ENCODE measurements at places on chromosomes 13 and 19. TPM values are rescaled to one million over a fixed set of nuclear protein-coding genes. Genes with fewer than 3 reads are reported as not detected.

DNA sequence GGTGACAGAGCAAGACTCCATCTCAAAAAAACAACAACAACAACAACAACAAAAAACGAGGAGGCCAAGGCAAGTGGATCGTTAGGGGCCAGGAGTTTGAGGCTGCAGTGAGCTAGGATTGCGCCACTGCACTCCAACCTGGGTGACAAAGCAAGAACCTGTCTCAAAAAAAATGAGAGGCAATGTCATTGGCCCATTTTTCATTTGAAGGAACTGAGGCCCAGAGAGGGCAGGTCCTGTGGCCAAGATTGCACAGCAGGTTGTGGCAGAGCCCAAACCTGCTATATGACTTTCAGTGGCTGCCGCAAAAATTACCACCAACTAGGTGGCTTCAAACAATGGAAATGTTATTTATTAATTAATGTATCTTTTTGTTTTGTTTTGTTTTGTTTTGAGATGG lies 5.5 kb downstream of the PIK3R2 start:
- H3K27ac ChIP-seq = peak overlapping the region; percentile 76
- DNase-seq = no peak
- H3K36me3 ChIP-seq = peaks cover 16% of the 10 kb centered on the region
- H3K27me3 ChIP-seq = no peaks in the 10 kb centered on the region

GRCh38 chr19:4966591-4966990 lies 2.3 kb upstream of the KDM4B start:
- no peaks in the 10 kb centered on the region for H3K27me3 ChIP-seq
- H3K27ac ChIP-seq = no peak overlapping the region
- no peaks in the 10 kb centered on the region for H3K36me3 ChIP-seq
- DNase-seq = no peak
- peaks cover 27% of the 10 kb centered on the region for H3K4me1 ChIP-seq
- no peak overlapping the region for H3K4me3 ChIP-seq

GRCh38 chr13:50126993-50127725 lies 111.9 kb downstream of the KCNRG start:
- H3K27ac ChIP-seq = peak overlapping the region; percentile 95
- H3K4me3 ChIP-seq = peak overlapping the region; percentile 99
- DNase-seq = no peak
- peaks cover 68% of the 10 kb centered on the region for H3K4me1 ChIP-seq
- H3K36me3 ChIP-seq = no peaks in the 10 kb centered on the region

- H3K4me3 ChIP-seq = no peak overlapping the region
- peaks cover 34% of the 10 kb centered on the region for H3K36me3 ChIP-seq
- DNase-seq = no peak
- H3K4me1 ChIP-seq = peaks cover 29% of the 10 kb centered on the region
- H3K27me3 ChIP-seq = no peaks in the 10 kb centered on the region
Observed at GRCh38 chr19:38733493-38734175, 10.6 kb downstream of the CAPN12 start.

- H3K4me1 ChIP-seq = no peaks in the 10 kb centered on the region
- H3K4me3 ChIP-seq = no peak overlapping the region
- no peak for DNase-seq
Observed at GRCh38 chr13:91203430-91203829, 144.1 kb upstream of the MIR17HG start.

DNA sequence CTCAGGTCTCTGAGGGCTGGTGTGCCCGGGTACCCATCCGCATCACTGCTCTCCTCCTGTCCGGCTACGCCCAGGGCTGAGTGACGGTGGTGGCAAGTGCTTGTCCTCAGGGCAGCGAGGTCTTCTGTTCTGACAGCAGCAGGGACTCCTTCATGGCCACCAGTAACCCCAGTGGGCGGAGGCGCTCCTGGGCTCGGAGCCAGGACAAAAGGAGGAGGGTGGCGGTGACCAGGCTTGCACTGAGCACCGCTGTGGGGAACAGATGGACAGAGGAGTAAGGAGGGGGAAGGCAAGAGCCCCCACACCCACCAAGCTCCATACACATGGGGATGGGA lies 5.8 kb downstream of the CD320 start:
- H3K27me3 ChIP-seq = no peaks in the 10 kb centered on the region
- peaks cover 4% of the 10 kb centered on the region for H3K36me3 ChIP-seq
- no peak for DNase-seq
- H3K4me3 ChIP-seq = no peak overlapping the region
- peaks cover 21% of the 10 kb centered on the region for H3K4me1 ChIP-seq
- H3K27ac ChIP-seq = no peak overlapping the region

DNA sequence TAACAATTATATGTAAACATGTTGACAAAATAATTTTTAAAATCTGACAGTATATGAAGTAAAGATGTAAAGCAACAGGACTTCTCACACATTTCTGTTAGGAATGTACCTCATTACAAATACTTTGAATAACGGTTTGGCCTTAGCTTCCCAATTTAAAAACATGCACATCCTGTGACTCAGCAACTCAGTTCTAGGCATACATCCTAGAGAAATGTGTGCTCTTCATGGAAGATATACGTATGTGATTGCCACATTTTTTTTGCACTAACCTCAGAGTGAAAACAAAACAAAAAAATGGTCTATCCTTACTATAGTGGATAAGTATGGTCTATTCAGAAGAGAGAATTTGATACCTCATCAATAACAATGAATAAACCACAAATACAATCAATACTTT lies 314.6 kb downstream of the LIG4 start:
- H3K27me3 ChIP-seq = no peaks in the 10 kb centered on the region
- H3K4me3 ChIP-seq = no peak overlapping the region
- H3K27ac ChIP-seq = no peak overlapping the region
- H3K36me3 ChIP-seq = no peaks in the 10 kb centered on the region
- DNase-seq = no peak

DNA sequence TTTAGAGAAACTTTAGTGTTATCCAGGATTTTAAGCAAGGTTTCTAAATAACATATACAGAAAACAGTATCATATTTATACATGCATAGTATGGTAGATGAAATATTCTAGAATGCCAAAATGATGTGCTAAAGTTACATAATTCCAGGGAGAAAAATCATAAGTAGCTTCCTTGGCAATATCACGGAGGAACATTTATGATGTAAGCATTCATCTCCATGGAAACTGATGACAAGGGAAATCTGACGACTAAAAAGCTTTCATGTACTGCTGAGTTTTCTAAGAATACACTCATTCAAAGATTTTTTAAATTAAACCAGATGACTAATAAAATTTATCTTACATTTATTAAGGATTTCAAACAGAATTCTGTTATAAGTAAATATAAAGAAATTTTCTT lies 4.7 kb downstream of the TEX30 start:
- H3K27me3 ChIP-seq = no peaks in the 10 kb centered on the region
- no peak for DNase-seq
- peaks cover 10% of the 10 kb centered on the region for H3K4me1 ChIP-seq
- no peak overlapping the region for H3K4me3 ChIP-seq
- H3K36me3 ChIP-seq = peaks cover 13% of the 10 kb centered on the region

DNA sequence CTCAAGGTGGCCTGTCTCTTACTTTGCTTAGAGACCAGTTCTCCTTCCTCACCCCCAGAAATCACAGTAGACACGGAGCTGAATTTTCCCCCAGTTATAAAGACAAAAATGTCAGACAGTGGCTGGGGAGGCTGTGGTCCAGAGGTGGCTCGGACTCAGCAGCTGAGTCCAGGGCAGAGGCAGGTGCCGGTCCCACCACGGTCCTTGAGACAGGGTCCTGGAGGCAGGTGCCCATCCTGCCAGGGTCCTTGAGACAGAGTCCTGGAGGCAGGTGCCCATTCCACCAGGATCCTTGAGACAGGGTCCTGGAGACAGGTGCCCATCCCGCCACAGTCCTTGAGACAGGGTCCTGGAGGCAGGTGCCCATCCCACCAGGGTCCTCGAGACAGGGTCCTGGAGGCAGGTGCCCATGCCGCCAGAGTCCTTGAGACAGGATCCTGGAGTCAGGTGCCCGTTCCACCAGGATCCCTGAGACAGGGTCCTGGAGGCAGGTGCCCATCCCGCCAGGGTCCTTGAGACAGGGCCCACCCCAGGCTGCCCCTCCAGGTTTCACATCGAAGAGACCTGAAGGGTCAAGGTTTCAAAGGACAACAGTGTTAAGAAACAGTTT lies 23.1 kb downstream of the PEPD start:
- no peaks in the 10 kb centered on the region for H3K27me3 ChIP-seq
- H3K4me1 ChIP-seq = no peaks in the 10 kb centered on the region
- H3K4me3 ChIP-seq = no peak overlapping the region
- DNase-seq = no peak

- peaks cover 26% of the 10 kb centered on the region for H3K4me1 ChIP-seq
- no peak overlapping the region for H3K4me3 ChIP-seq
- no peaks in the 10 kb centered on the region for H3K27me3 ChIP-seq
- no peak overlapping the region for H3K27ac ChIP-seq
- H3K36me3 ChIP-seq = peaks cover 3% of the 10 kb centered on the region
Observed at GRCh38 chr19:5052515-5052914, 83.6 kb downstream of the KDM4B start.

GRCh38 chr19:7852851-7853769 lies 21.1 kb downstream of the PRR36 start:
- no peak overlapping the region for H3K27ac ChIP-seq
- no peak overlapping the region for H3K4me3 ChIP-seq
- H3K36me3 ChIP-seq = peaks cover 25% of the 10 kb centered on the region
- no peaks in the 10 kb centered on the region for H3K27me3 ChIP-seq
- H3K4me1 ChIP-seq = peaks cover 9% of the 10 kb centered on the region

GRCh38 chr19:10603873-10604459 lies 16.9 kb upstream of the AP1M2 start:
- H3K4me1 ChIP-seq = peaks cover 20% of the 10 kb centered on the region
- H3K36me3 ChIP-seq = no peaks in the 10 kb centered on the region
- peak overlapping the region; percentile 85 for H3K27ac ChIP-seq
- DNase-seq = no peak

GRCh38 chr13:44146138-44146537 lies 227.5 kb upstream of the SERP2 start:
- no peaks in the 10 kb centered on the region for H3K36me3 ChIP-seq
- H3K4me3 ChIP-seq = no peak overlapping the region
- peak; percentile 29 for DNase-seq
- H3K4me1 ChIP-seq = peaks cover 15% of the 10 kb centered on the region

DNA sequence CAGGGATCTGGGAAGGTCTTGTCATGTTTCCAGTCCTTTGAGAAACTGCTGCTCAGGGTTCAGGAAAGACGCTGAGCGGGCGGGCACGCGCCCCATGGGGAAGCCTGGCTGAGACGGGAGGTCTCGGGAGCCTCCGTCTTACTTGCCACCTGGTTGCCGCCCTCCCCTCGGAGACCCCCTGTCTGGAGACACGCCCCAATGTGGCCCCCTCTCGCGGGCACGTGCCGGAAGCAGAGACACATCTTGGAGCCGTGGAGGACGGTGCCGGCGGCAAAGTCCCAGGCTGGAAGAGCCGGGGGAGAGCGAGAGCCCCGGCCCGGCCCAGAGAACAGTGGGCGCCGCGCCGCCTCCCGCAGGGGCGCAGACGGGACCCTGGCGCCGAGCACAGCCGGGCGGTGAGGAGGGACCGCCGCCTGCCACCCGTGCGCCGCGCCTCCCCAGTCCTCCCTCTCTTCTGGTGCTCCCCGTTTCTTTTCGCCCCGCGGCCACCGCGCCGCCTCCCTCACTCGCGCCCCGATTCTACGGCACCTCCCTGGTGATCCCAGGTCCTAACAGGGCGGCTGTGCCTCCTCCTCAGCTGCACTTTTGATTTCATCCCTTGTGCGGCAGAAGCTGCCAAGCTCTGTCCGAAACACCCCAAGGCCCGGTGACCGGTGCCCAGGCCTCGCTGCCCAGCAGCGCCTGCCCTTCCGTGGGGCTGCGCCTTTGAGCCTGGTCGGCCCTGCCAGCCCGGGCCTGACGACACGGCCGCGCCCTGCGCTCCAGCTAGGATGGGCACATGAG lies 15.5 kb downstream of the GJB2 start:
- DNase-seq = no peak
- H3K27ac ChIP-seq = no peak overlapping the region
- no peaks in the 10 kb centered on the region for H3K36me3 ChIP-seq
- peak overlapping the region; percentile 24 for H3K4me3 ChIP-seq
- peaks cover 9% of the 10 kb centered on the region for H3K27me3 ChIP-seq

- H3K27me3 ChIP-seq = no peaks in the 10 kb centered on the region
- no peak overlapping the region for H3K27ac ChIP-seq
- H3K36me3 ChIP-seq = no peaks in the 10 kb centered on the region
- no peak overlapping the region for H3K4me3 ChIP-seq
- no peak for DNase-seq
Observed at GRCh38 chr13:40105231-40105630, 449.8 kb downstream of the COG6 start.

DNA sequence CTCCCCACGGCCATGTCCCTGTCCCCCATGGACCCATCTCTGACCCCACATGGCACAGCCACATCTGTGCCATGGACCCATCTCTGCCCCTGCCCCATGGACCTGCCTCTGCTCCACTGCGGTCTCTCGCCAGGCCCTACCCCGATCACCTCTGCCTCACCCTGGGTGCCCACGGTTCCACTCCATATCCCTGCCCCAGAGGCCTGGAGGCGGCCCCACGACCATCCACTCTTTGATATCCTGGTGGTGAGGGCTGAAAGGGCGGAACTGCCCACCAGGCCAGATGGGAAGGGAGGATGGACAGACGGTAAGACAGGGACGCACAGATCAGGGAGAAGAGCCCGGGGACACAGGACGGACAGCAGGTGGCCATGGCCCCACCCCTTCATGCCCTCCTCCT lies 327 bp downstream of the PTGER1 start:
- peak overlapping the region; percentile 59 for H3K27ac ChIP-seq
- peaks cover 24% of the 10 kb centered on the region for H3K36me3 ChIP-seq
- H3K4me1 ChIP-seq = peaks cover 71% of the 10 kb centered on the region
- peaks cover 6% of the 10 kb centered on the region for H3K27me3 ChIP-seq
- H3K4me3 ChIP-seq = peak overlapping the region; percentile 18

DNA sequence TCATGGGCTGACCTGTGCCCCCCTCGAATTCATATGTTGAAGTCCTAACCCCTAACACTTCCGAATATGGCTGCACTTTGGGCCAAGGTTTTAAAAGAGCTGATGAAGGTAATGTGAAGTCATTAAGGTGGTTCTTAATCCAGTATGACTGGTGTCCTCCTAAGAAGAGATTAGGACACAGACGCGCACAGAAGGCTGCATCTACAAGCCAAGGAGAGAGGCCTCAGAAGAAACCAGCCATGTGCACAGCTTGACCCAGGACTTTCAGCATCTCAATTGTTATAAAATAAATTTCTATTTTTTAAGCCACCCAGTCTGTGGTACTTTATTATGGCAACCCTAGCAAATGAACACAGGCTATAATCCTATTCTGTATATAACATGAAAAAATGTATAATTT lies 99.9 kb downstream of the DOCK9 start:
- no peak overlapping the region for H3K4me3 ChIP-seq
- DNase-seq = no peak
- H3K36me3 ChIP-seq = peaks cover 87% of the 10 kb centered on the region
- H3K4me1 ChIP-seq = peaks cover 7% of the 10 kb centered on the region
- H3K27me3 ChIP-seq = no peaks in the 10 kb centered on the region
- no peak overlapping the region for H3K27ac ChIP-seq

- H3K4me3 ChIP-seq = no peak overlapping the region
Observed at GRCh38 chr13:90032841-90033493, 1314.5 kb upstream of the MIR17HG start.

DNA sequence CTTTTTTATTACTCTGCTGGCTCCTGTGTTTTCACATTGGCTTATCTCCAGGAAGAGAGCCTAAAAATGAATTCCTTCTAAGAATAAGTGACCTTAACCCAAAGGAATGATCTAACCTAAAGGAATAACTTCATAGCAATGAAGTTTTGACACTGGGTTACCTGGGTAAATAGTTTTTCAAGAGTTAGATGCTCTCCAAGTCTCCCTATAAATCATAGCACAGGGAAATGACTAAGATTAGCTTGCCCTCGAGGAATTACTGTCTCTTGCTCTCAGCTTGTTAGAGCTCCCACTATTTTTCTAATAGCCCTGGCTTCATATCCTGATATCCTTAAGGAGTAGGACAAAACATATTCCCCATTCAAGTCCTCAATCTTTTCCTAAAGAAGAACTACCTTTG lies 66.3 kb downstream of the SPRY2 start:
- no peak overlapping the region for H3K27ac ChIP-seq
- DNase-seq = no peak
- H3K27me3 ChIP-seq = no peaks in the 10 kb centered on the region
- H3K36me3 ChIP-seq = no peaks in the 10 kb centered on the region
- no peak overlapping the region for H3K4me3 ChIP-seq

The HSH2D gene
- 0.83 TPM for total RNA-seq

The ISYNA1 gene
- total RNA-seq = 38.9 TPM

The FAAP24 gene
- total RNA-seq = 1.2 TPM
